ENCODE measurements at places on chromosomes 2 and 18.

- DNase-seq = no peak
Observed at GRCh38 chr18:79504034-79504433, 108.3 kb downstream of the NFATC1 start.

DNA sequence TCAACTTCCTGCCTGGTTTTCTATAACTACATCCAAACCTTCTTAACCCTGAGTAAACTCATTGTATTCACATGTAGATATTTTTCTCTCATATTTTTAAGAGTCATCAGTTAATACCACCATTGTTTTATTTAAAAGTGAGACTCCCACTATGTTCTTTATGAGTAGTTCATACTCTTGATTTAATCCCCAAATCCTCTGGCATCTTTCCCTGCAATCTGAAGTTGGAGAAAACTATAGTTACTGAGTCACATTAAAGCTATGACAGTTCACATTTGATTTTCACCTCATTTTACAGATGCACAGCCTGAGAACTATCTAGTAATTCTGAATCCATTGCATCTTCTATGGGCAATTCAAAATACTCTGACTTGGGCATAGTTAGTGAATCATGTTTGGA lies 1358.7 kb upstream of the NRXN1 start:
- no peak for DNase-seq

DNA sequence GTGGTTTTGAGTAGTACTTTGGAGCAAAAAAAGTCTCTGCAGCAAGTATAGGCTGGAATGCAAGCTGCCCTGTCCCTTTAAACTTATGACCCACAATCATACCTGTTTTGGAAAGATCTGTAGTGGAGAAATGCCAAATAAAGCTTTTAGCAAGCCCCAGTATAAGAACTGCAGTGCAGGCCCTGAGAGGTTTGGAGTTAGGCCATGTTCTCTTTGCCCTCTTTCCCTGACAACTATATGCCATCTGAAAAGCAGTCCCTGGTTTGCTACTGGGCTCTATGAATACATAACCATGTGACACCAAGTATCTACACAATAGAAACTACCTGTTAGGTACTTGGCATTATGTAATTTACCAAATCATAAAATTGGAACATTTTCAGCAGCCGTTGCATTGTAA lies 267.4 kb upstream of the HNMT start:
- no peak for DNase-seq

GRCh38 chr18:54790109-54790508 lies 38.2 kb upstream of the RAB27B start:
- DNase-seq = no peak

DNA sequence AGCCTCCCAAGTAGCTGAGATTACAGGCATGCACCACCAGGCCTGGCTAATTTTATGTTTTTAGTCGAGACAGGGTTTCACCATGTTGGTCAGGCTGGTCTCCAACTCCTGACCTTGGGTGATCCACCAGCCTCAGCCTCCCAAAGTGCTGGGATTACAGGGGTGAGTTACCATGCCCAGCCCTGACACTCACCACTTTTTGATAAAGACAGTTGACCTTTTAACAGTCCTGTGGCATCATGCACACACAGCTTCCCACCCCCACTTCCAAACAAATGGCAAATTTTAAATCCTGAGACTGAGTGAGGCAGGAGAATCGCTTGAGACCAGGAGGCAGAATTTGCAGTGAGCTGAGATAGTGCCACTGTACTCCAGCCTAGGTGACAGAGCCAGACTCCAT lies 6.2 kb upstream of the DNAJB2 start:
- DNase-seq = no peak

DNA sequence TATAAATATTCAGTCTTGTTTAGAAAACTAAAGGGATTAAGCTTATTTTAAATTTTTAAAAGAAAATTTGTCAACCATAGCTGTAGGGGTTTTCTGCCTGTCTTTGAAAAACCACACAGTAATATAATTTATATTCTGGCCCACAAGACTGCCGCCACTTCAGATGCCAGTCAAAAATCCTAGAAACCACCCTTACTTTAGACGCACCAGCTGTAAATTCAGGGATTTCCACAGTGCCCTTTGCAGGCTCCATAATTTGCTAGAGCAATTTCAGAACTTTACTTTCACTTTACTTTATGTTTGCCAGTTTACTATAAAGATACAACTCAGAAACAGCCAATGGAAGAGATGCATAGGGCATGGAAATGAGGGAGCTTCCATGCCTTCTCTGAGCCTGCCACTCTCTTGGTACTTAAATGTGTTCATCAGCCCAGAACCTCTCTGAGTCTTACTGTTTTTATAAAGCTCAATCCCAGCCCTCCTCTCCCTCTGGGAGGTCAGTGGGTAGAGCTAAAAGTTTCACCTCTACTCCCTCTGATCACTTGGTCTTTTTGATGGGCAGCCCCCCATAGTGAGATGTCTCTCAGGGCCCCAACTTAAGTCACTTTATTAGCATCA lies 63.3 kb downstream of the KYNU start:
- DNase-seq = no peak

GRCh38 chr2:47207614-47208013 lies 52.5 kb upstream of the STPG4 start:
- no peak for DNase-seq

DNA sequence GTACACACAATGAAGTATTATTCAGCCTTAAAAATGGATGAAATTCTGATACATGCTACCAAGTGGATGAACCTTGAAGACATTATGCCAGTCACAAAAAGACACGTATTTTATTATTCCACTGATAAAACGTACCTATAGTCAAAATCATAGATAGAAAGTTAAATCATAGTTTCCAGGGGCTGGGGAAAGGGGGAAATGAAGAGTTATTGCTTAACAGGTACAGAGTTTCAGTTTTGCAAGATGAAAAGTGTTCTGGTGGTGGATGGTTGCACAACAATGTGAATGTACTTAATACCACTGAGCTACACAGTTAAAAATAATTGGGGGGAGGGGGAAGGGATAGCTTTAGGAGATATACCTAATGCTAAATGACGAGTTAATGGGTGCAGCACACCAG lies 279.0 kb upstream of the STON1 start:
- DNase-seq = no peak

DNA sequence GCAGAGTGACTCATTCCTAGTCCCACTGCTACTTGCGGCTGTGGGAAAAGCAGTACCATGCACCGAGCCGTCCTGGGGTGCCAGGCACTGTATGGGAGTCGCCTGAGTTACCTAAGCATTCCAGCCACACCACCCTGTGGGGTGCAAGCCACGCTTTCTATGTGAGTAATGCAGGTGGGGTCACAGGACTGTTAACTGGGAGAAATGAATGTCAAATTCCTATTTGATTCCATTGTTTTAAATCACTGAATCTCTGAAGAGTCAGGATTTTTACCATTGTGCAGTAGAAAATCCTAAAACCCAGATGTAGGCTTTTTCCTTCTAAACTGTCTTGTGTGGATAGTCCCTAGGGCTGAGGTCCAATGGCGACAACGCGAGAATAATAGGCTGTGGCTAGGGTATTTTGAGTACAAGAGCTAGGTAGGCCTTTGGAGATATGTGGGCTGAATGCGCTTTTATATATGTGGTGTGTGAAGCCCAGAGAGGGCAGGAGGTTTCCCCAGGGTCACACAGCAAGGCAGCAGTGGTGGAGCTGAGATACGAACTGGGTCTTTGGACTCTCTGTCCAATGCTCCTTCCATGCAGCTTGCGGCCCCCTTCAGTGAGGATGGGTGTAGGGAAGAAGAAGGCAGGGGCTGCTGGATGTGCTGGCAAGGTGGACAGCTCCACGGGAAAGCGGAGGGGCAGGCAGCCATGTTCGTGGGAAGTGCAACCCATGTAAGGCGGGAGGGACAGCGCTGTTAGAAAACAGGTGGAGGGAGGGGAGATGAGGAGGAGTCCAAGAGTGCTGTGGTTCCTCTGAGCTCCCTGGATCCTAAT lies 83.2 kb downstream of the DDX1 start:
- DNase-seq = no peak

DNA sequence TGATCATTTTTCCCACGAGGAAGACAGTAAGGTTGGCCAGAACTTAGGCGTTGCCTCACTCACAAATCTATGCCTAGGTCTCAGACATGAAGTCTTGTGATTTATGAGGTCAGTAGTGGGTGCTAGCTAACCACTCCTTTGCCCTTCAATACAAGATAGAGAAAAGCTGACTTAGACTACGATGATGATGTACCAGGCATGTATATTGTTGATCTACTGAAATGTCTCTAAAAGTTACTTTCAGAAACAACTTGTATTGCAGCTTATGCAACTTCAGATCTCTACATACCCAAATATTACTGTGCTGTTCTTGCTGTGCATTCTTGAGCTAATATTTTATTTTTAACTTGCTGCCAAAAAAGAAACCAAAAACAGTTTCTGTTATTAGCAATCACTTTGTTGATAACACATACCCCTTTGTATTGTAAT lies 30.6 kb downstream of the MAPRE2 start:
- DNase-seq = no peak

DNA sequence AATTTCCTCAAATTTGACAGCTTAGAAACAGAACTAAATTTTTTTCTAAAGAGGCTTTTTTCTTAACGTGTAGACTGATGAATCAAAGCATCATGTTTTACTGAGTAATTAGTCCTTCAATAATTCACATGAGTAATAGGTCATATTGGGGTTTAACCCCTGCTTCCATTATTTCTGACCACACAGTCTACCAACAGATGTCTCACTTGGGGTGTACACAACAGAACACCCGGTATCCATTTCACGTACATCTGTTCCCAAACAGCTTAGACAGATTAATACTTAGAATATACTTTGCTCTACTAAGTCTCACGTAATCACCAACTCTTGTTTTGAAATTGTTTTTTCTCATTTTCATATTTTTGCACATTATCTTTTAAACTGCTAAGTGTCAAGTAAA lies 14.8 kb downstream of the CERKL start:
- DNase-seq = no peak

DNA sequence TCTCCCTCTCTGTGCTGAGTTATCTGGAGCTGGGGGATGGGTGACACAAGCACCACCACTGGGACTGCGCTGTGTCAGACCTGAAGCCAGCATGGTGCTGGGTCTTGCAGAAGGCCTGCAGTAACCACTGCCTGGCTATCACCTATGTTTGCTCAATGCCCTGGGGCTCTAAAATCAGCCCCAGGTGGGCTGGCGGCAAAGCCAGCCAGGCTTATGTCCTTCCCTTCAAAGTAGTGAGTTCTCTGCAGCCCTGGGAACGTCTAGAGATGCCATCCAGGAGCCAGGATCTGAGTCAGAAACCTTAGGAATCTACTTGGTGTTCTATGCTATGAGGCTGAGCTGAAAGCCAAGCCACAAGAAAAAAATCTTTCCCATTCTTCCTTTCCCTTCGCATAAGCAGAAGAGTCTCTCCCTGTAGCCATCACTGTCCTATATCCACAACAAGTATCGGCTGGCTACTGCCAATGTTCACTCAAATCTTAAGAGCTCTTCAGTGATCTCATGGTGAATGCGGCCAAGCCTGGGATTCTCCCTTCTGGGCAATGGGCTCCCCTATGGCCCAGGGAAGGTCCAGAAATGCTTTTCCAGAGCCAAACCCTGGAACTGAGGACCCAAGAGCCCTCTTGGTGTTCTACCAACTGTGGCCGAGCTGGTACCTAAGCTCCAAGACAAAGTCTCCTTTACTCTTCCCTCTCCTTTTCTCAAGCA lies 248.7 kb downstream of the ZNF385B start:
- no peak for DNase-seq

DNA sequence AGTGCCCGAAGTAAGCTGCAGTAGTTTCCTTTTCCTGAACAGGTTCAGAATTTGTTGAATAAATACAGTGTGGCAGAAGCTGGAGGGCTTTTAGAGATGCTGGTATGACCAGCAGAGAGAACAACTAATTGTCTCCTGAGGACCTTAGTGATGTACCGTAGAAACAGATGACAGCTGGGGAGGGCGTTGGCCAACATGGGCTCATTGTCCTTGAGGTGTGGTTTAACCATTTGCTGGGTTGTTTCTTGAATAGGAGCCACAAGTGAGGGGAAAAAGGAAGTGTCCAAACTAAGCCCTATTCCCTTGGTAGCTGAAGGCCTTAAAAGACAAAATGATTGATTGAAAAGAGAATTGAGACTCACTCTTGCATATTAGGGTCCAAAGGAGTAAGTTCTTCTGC lies 11.7 kb upstream of the FAM228A start:
- no peak for DNase-seq

DNA sequence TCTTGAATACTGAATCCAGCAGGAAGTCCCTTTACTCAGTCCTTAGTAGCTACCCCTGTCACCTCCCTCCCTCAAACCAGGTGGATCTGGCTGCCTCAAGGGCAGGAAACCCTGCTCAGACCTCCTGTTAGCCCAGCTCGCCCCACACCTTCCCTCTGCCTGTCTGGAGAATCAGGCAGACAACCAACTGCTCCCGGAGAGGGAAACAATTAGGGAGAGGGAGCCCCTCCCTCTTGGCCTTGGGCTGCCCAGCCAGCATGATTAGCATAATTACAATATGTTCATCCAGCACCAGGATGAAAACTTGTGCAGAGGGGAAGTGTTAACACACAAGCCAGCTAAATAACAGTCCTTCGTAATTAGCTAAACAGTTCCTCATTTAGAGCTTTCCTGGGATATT lies 185.5 kb downstream of the C1D start:
- DNase-seq = no peak

DNA sequence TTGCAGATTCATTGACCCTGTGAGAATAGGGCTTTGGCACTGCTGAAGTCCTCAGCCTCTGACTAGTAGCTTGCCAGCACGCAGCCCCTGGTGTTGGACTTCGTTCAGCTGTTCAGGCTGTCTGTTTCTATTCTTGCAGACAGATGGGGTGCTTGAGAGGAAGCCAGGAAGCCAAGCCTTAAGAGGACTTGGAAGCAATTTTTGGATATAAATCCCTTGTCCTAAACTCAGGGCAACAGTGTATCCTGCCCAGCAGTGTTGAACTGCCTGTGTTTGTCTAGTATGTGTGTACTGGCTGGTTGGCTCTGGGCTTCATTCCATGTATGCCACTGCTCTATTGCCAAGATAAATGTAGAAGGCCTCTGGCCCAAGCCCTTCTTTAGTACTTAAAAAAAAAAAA lies 108.6 kb downstream of the COMMD1 start:
- peak; percentile 87 for DNase-seq

DNA sequence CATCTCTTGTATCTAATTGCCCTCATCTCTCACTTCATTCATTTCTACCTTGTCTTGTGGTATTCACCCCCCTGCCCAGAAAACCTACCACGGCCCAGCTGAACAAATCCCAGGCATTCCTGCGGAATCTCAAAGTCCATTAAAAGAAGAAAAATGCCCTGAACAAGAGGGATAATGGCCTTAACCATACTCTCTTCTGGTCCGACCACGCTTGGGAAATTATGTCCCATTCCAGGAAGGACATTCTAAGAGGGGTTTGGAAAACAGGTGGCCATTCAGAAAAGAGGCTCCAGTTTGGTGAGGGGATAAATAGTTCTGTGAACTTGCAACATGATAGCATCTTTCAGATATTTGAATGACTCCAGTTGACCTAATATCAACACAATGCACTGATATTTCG lies 349.9 kb upstream of the ZNF521 start:
- no peak for DNase-seq

DNA sequence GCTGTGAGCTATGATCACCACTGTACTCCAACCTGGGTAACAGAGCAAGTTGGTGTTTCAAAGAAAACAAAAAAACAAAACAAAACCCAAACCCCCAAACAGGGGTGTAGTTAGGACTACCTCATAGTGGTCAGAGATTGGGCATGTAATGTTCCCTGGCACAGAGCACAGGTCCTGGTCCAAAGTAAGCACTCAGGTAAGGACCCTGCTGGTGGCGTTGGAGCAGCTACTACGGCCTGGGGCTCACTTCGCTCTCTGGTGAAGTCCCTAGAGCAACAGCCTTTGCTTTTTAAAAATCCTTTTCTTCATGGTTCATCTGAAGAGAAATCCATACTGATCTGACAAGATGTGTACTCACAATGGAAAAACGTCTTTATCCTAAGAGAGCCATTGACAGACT lies 130.4 kb downstream of the ZNF236 start:
- no peak for DNase-seq
